ENCODE measurements at places on chromosomes 7 and 10.
A peak's percentile ranks its signal among the peaks of the same experiment; 100 is the strongest.

DNA sequence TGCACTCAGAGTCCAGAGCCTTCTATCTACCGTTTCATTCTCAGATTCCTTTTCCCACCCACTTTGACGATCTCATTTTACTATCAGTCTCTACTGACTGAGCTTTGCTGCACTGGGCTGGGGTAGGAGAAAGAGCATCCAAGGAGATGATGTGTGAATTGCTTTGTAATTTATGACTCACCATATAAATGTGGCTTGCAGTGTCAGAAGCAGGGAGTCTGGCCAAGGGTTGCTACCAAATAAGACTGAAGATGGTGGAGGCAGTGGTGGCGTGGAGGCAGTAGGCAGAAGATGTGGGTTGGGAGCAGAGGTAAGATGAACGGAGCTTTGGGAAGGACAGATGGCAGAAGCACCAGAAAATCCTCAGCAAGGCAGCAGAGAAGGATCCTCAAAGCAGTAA is 73.3 kb upstream of the AGK start:
- no peak for DNase-seq

- peak; percentile 35 for DNase-seq
These were observed 12.2 kb downstream of the BLNK start for GRCh38 chr10:96259150-96259549.

- DNase-seq: no peak
These were observed 164.1 kb downstream of the RPS24 start for GRCh38 chr10:78197628-78198272.

GRCh38 chr7:14024406-14024805 is 34.9 kb upstream of the ETV1 start:
- DNase-seq: no peak

- DNase-seq: no peak
These were observed 215.5 kb downstream of the INHBA start for GRCh38 chr7:41487229-41487940.

DNA sequence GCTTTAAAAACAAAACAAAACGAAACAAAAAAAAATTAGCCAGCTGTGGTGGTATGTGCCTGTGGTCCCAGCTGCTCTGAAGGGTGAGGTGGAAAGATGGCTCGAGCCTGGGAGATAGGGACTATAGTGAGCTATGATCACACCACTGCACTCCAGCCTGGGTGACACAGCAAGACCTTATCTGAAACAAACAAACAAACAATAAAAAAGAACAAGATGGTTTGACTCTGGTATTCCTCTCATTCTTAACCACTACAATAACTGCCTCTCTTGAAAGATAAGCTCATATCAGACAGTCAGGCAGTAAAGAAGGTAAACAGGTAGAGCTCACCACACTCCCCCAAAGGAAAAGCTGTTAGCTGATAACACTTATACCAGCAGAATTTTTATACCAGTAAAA is 14.1 kb upstream of the DUSP5 start:
- DNase-seq: no peak

- no peak for DNase-seq
These were observed 75.8 kb downstream of the PRKCQ start for GRCh38 chr10:6504296-6504695.

GRCh38 chr7:75534727-75535307 is 42.7 kb downstream of the SPDYE5 start:
- no peak for DNase-seq

DNA sequence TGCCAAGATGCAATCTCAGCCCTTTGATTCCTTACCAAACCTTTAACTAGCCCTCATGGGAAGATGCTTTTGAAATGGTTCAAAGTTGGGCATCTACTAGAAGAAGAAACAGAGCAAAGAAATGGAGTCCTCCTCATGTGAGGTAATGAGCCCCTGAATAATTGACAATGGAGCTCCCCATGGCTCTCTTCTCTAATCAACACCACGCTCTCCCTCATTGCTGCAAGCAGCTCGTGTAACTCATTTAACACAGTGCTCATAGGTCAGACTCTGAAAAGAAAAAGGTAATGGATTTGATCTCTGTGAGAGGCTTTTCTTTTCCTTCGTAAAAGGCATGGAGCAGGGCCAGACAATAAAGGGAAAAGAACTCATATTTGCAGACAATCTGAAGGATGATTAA is 312.8 kb downstream of the PHTF2 start:
- no peak for DNase-seq

DNA sequence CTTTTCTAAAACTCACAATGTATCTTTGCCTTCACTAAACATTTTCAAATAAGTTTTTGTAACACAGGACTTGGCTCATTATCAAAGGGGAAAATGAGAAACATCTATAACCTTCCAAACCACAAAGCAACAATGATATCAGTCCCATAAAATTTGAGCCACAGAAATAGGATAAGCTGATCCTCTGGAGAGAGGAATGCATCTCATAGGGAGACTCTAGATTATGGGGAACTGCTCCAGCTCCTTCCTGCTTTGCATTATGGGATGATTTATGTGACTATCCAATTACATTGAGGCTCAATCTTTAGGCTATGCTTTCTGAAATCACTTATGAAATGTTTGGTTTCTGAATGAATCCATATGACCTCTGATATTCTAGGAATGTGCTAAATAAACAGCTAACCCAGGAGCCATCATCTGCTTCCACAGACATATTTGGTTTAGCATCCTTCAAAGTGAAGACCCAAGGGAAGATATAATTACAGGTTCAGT is 70.4 kb downstream of the CUBN start:
- DNase-seq: no peak

All from globus pallidus (tissue), 1 donor.